ENCODE measurements at places on chromosomes 3 and 15.
A peak's percentile ranks its signal among the peaks of the same experiment; 100 is the strongest.

DNA sequence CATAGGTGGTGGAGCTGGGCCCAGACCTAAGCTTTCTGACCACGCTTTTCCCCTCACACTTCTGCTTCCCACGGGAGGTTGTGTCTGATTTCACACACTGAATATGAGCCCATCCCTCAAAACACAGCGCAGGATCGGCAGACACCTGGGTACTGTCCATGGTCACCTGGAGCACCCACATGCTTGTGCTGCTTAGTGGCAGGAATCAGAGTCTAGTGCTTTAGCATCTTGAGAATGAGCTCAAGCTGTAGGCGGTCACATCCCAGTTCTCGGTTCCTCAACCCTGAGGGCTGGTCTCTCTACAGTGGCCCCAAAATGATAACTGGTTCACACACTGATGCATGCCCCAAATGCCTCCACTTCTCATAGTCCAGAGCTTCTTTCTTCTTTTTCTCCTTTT is 111.0 kb downstream of the SEMA5B start:
- peaks cover 41% of the 10 kb centered on the region for H3K27me3 ChIP-seq
- H3K4me1 ChIP-seq = peaks cover 10% of the 10 kb centered on the region
- DNase-seq = no peak

GRCh38 chr3:67745296-67745695 is 90.9 kb upstream of the SUCLG2 start:
- no peaks in the 10 kb centered on the region for H3K27me3 ChIP-seq
- H3K27ac ChIP-seq = no peak overlapping the region
- H3K36me3 ChIP-seq = peaks cover 15% of the 10 kb centered on the region
- no peak overlapping the region for H3K4me3 ChIP-seq
- no peak for DNase-seq

DNA sequence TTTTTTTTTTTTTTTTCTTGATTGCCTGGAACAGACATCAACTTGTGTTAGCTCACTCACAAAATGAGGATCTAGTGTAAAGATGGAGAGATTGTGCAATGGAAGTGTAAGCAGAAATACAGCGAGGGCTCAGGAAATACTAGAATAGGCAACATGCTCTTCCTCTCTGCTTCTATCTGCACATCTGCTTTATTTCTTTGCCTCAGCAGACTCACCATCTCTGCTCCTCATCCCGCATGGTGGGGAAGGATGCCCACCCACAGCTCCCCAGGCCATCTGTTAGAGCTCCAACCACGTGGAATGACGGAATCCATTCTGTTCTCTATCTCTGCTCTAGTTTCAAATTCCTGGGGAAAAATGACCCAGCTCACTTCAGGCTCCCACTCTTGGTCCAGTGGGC is 128.0 kb upstream of the ADAMTS9 start:
- no peak overlapping the region for H3K27ac ChIP-seq
- no peaks in the 10 kb centered on the region for H3K27me3 ChIP-seq

DNA sequence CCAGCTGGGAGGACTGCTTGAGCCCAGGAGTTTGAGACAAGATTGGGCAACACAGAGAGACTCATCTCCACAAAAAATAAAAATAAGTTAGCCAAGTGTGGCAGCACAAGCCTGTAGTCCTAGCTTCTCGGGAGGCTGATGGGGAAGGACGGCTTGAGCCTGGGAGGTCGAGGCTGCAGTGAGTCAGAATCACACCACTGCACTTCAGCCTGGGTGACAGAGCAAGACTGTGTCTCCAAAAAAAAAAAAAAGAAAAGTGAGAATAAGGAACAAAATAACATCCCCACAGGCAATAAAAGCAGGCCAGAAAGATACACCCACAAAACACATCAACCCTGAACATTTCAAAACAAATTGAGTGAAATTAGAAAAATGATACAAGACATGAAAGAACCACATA is 48.7 kb upstream of the OCA2 start:
- H3K27ac ChIP-seq = no peak overlapping the region
- H3K4me3 ChIP-seq = no peak overlapping the region
- H3K4me1 ChIP-seq = peaks cover 2% of the 10 kb centered on the region
- H3K36me3 ChIP-seq = peaks cover 41% of the 10 kb centered on the region
- no peaks in the 10 kb centered on the region for H3K27me3 ChIP-seq

GRCh38 chr3:13853978-13854296 is 25.9 kb downstream of the WNT7A start:
- no peaks in the 10 kb centered on the region for H3K36me3 ChIP-seq
- DNase-seq = no peak
- no peak overlapping the region for H3K27ac ChIP-seq
- no peak overlapping the region for H3K4me3 ChIP-seq

GRCh38 chr3:12239301-12239700 is 49.6 kb upstream of the PPARG start:
- no peak for DNase-seq
- H3K27ac ChIP-seq = no peak overlapping the region
- H3K36me3 ChIP-seq = no peaks in the 10 kb centered on the region
- no peak overlapping the region for H3K4me3 ChIP-seq
- no peaks in the 10 kb centered on the region for H3K4me1 ChIP-seq

- H3K36me3 ChIP-seq = no peaks in the 10 kb centered on the region
- H3K4me1 ChIP-seq = no peaks in the 10 kb centered on the region
- no peak overlapping the region for H3K4me3 ChIP-seq
- no peak overlapping the region for H3K27ac ChIP-seq
These were observed 302.1 kb upstream of the SGO1 start for GRCh38 chr3:20488151-20488550.

- no peak for DNase-seq
- H3K27me3 ChIP-seq = no peaks in the 10 kb centered on the region
- no peaks in the 10 kb centered on the region for H3K4me1 ChIP-seq
- no peak overlapping the region for H3K4me3 ChIP-seq
- H3K27ac ChIP-seq = no peak overlapping the region
These were observed 404.2 kb upstream of the RGMA start for GRCh38 chr15:93493172-93493571.

DNA sequence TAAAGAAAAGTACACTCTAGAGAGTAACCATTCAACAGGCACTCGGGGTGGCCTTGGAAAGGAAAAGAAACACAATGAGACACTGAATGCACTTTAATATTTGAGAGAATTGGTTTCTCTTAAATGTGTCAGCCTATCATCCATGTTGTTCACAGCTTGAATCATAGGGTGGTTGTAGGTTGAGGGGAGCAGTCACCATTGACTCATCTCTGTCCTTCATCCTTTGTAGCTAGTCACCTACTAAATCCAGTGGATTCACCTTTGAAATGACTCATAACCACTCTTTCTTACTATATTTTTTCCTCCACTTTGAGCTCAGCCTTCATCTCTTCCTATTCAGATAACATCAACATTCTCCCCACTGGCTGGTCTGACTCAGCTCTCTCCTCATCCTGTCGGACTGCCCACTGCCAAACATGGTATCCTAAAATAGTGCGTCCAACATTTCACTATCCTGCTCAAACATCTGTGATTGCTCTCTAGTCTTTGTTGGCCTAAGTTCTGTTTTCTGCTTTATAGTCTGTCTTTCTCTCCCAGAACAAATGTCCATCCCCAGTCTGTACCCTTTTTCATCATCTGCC is 182.7 kb upstream of the GADL1 start:
- peak overlapping the region; percentile 28 for H3K27ac ChIP-seq
- no peaks in the 10 kb centered on the region for H3K36me3 ChIP-seq
- H3K27me3 ChIP-seq = peaks cover 2% of the 10 kb centered on the region
- DNase-seq = no peak
- no peak overlapping the region for H3K4me3 ChIP-seq

DNA sequence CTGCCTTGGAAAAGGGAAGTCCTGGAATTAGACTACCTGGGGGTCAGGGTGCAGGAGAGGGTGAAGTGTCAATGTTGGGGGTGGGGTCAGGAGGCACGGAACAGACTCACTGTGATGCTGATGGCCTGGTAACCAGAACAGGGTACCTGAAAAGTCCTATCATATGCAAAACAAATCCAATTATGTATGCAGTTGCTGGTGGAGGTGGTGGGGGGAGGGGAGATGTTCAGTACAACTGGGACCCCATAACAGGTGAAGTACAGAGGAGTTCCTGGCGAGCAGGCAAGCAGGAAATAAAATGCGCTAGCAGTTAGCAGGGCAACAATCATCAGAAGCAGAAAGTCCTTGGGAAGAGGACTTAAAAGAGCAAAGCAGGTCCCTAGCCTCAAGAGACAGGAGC is 4.2 kb upstream of the KATNBL1 start:
- H3K4me3 ChIP-seq = no peak overlapping the region
- no peaks in the 10 kb centered on the region for H3K36me3 ChIP-seq
- H3K27me3 ChIP-seq = peaks cover 6% of the 10 kb centered on the region
- H3K27ac ChIP-seq = no peak overlapping the region
- H3K4me1 ChIP-seq = peaks cover 2% of the 10 kb centered on the region

- H3K36me3 ChIP-seq = no peaks in the 10 kb centered on the region
- H3K4me1 ChIP-seq = peaks cover 70% of the 10 kb centered on the region
- H3K4me3 ChIP-seq = peak within 1 kb of the TSS; percentile 46
- peak within 1 kb of the TSS; percentile 71 for H3K27ac ChIP-seq
- no peaks in the 10 kb centered on the region for H3K27me3 ChIP-seq
These were observed at the start of gene P2RY14 for GRCh38 chr3:151278230-151278629. Gene P2RY14, minus strand, starts transcription at chr3:151278542. Its CDS starts 64,226 bp downstream, at chr3:151214316.

DNA sequence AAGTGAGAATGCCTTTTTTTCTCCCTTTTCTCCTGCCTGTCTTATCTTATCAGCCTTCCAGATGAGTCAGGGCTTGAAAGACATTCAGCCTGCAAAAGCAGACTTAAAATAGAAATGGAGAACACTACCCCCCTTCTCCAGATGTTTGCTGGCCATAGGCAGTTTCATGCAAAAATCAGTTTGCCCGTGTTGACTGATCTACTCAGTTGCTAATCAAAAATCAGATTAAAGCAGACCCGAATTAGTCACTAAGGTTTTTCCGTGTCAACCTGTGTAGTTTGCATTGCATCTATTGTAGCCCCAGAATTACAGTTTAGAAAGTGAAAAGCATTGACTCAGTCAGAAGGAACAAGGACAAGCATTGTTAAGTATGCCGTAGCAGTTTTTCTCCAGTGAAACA is 56.2 kb downstream of the IL5RA start:
- H3K4me1 ChIP-seq = no peaks in the 10 kb centered on the region
- DNase-seq = no peak
- peaks cover 3% of the 10 kb centered on the region for H3K27me3 ChIP-seq
- H3K4me3 ChIP-seq = no peak overlapping the region
- no peaks in the 10 kb centered on the region for H3K36me3 ChIP-seq

DNA sequence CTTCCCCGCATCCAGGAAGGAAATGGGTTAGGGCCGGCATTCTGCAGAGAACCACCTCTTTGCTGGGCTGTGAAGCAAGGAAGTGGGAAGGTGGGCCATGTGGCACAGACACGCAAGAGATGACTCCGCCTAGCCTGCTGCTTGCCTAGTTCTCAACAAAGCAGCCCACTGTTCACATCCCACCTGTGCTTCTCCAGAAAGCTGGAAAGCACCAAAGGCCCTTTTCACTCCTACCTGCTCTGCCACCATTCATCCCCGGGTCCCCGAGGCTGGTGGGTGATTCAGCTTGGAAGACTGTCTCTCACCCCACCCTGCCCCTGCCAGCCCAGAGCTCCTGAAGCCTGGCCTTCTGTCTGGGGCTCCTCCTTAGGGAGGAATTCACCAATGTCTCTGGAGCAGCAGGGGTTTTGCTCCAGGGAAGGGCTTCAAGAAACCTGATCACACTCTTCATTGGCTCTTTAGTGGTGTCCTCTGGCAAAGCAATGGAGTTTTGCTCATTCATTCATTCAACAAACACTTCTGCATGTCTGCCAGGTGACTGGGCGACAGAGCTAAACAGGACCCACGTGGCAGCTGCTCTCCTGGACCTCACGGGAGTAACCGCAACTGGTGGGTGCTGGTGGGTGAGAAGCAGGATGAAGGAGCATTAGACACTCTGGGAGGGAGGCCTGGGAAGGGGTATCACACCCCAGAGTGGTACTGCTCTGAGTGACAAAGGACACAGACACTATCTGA is 145.4 kb upstream of the TLE3 start:
- peaks cover 4% of the 10 kb centered on the region for H3K27me3 ChIP-seq
- H3K4me3 ChIP-seq = peak overlapping the region; percentile 43
- no peaks in the 10 kb centered on the region for H3K36me3 ChIP-seq
- H3K27ac ChIP-seq = peak overlapping the region; percentile 69
- H3K4me1 ChIP-seq = peaks cover 83% of the 10 kb centered on the region

DNA sequence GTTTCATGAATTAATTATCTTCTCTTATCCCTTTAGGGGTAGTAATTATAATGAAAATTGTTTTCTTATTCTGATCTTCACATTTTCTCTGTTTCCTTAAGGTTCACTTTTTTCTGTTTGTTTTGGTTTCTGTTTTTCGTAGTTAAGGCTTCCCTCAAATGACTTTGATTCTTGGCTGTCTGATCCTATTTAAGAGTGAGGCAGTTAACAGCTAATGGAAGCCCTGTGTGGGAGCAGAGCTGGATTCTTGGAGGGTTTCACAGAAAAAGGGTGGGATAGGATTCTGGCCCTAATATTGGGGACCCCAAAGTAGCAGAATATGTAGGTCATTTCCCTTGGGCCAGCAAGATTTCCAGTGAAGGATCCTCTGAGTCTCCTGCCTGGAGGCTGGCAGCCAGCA is 6.8 kb upstream of the AMOTL2 start:
- no peaks in the 10 kb centered on the region for H3K4me1 ChIP-seq
- no peak overlapping the region for H3K27ac ChIP-seq
- peaks cover 31% of the 10 kb centered on the region for H3K27me3 ChIP-seq
- H3K36me3 ChIP-seq = no peaks in the 10 kb centered on the region
- no peak for DNase-seq

DNA sequence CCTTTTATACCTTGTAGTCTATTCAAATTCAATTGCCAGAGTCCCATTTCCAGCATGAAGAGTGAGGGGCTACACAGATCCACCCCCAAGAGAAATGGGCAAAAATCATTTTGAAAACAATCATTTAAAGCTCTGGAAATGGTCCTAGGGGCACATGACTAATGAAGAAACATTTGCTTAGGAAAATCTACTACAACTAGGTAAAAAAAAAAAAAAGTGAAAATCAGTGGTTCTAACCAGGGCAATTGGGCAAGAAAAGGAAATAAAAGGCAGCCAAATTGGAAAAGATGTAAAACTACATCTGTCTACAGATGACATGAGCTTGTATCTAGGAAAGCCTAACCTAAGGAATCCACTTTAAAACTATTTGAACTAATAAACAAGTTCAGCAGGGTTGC is 9.4 kb downstream of the IMPG2 start:
- H3K27me3 ChIP-seq = no peaks in the 10 kb centered on the region
- H3K27ac ChIP-seq = no peak overlapping the region
- no peaks in the 10 kb centered on the region for H3K4me1 ChIP-seq
- no peak for DNase-seq
- H3K4me3 ChIP-seq = no peak overlapping the region
- peaks cover 22% of the 10 kb centered on the region for H3K36me3 ChIP-seq

DNA sequence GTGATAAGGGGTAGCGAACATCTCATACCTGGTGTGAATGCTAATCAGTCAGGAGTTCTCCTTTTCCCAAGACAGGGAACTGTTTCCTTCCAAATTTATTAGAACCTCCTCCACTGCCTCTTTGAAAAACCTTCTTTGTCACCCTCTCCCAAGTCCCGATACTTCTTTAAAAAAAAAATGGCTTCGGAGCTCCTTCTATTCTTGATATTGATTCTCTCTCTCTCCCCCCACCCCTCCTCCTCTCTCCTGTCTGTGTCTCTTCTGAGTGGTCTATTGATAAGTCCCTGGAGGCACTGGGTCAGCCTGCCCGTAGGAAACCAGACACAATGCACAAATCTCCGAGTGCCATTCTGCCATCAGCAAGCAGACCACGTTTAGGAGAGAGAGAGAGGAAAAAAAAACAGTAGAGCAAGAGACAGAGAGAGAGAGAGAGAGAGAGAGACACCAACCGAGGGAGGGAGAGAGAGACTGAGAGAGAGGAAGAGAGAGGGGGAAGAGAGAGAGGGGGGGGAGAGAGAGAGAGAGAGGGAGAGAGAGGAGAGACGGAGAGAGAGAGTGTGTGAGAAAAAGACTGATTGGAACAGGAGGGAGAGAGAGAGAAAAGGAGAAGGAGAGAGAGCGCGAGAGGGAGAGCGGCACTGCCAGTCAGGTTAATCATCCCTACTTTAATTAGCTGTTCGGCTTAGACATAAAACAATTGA is 160.9 kb downstream of the TIGIT start:
- DNase-seq = no peak
- H3K4me1 ChIP-seq = no peaks in the 10 kb centered on the region
- no peak overlapping the region for H3K4me3 ChIP-seq
- H3K36me3 ChIP-seq = no peaks in the 10 kb centered on the region
- H3K27me3 ChIP-seq = no peaks in the 10 kb centered on the region
- H3K27ac ChIP-seq = no peak overlapping the region

Data from activated CD8-positive, alpha-beta T cell treated with anti-CD3 and anti-CD28 coated beads, Interleukin-2, amount 10 ng/mL, durations not matched to agents 7 days and 5 days (primary cell).